ENCODE measurements at places on chromosomes 1 and 21.
A peak's percentile ranks its signal among the peaks of the same experiment; 100 is the strongest.

- DNase-seq: peak; percentile 12
Observed at GRCh38 chr1:202237052-202237451, 43.5 kb downstream of the LGR6 start.

DNA sequence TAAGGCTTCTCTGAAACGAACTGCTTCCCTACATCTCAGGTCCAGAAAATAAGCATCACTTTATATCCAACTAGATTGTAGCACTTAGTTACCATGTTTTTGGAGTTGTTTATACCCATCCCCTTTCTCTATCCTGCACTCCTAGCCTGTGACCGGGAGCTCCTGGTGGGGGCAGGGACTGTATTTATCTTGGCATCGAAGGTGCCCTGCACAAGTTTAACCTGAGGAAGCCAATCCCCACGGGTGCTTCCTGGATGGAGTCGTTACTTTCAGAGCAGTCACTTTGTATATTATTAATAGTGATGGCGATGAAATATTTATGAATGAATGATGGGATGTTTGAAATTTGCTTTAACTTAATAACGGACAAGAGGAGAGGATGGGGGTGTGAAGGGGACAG is 73.9 kb downstream of the KLHDC7A start:
- DNase-seq: no peak

GRCh38 chr21:44706026-44706705 is 5.2 kb downstream of the TSPEAR start:
- no peak for DNase-seq

- DNase-seq: no peak
Observed at GRCh38 chr1:160007577-160008200, 24.1 kb downstream of the PIGM start.

DNA sequence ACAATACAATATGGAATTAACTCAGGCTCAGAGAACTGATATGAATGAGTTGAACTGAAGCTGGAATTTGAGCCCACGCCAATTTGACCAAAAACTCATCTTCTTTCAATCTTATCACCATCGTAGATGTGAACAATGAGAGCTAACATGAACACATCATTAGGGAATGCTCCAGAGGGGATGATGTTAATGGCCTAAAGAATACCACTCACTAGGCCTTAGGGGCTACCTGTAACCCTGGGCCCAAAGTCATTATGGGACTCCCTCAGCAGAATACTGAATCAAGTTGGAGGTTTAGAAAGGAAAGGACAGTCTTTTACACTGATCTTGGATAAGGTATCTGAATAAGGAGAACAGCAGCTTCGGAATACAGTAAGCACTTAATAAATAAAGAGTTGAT is 73.6 kb downstream of the C1orf94 start:
- no peak for DNase-seq

DNA sequence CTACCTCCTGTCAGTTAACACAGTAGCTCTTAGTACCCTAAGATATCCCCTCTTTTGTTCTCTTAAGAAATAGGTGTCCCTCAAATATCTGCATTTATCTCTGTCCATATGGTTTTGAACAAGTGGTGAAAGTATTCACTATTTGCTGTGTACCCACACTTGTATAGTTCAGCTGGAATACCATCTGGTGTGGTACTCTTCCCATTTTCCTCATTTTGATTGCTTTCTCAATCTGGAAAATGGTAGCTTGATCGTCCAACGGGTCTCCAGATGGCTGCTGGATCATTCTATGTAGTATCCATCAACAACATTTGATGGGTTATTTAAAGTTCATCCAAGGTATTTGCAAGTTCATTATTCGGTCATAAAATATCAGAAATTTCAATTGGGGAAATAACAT is 100.3 kb upstream of the DPYD start:
- no peak for DNase-seq

DNA sequence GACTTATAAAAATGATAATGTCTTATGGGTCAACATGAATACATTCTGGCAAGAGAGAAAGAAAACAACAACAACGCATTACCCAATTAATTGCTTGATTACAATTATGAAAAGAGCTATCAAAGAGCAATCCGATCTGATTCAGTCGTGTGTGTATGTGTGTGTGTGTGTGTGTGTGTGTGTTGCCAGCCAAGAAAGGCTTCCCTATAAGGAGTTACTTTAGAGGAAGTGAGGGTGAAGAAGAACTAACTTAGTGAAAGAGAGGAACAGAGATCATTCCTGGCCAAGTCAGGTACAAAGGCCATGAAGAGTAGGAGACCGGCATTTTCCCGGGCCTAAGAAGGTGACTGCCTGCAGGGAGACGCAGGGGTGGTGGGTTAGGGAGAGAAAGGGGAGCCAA is 9.4 kb downstream of the TMEM35B start:
- DNase-seq: no peak

GRCh38 chr1:12040457-12041051 is 21.3 kb downstream of the MIIP start:
- DNase-seq: peak; percentile 68

- no peak for DNase-seq
Observed at GRCh38 chr1:164635059-164635802, 76.2 kb downstream of the PBX1 start.

DNA sequence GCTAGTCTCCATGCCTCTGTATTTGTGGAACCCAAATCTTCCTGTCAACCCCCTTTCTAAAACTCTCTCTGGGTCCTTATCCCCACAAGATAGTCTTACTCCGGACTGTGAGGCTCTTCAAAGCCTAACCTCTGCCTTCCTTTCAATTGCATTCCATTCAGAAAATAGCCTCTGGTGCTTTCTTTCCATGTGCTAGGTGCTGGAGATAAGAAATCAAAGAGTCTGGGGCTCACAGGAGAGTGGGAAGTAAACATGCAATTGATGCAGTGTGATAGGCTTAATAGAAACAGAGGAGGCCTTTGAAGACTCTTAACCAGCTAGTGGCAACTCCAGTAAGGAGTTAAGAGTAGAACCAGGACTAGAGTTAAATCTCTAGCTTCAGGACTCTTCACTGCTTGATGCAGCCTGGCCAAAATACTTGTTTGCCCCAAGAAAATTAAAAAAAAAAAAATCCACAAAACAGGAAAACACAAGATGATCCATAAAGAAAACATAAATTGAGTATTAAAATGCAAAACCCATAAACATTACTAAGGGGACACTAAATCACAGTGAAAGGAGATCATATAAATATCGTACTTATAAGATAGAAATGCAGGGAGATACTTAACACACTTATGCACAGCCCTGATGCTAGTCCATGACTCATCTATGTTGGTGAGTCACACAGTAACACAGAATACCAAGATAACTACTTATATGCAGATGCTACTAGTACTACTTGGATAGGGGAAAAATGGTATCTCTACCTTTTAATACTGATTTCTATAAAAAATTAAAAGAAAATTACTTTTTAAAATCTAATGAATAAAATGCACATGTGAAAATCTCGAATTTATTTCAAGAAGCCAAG is 341.5 kb downstream of the KCNH1 start:
- DNase-seq: no peak

- no peak for DNase-seq
Observed at GRCh38 chr1:41239988-41240610, 2.0 kb downstream of the SCMH1 start.

DNA sequence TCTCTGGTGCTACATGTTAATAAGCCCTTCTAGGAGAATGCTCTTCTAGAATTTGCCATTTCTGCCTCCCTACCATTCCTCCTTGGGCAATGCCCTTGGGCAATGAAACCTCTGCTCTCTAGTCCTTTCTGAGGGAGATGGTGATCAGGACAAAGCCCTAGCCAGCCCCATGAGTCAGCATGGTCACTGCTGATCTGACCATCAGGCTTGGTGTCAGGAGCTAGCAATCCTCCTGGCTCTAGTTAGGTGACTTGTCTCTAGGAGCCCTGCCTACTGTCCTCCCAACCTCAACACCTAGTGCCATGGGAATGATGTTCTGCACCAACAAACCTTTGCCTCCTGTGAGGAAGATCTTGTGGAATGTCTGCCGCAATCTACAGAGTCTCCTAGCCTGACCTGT is 89.8 kb downstream of the NMNAT2 start:
- DNase-seq: no peak

DNA sequence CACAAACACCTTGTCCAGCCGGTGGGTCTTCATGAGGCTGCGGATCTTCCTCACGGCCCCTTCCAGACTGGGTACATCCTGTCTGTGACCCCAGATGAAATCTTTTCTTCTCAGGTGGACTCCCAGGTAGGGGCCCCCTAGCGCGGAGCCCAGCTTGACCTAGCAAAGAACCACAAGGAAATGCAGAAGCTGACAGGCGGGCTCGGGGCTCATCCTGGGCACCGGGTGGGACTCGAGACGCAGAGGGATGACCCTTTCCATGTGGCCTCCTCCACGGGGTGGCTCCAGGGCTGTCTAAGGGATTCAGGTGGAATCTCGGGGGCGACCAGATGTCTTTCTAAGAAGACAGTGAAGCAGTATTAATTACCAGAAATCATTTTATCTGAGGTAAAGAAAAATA is 17.8 kb downstream of the POFUT2 start:
- DNase-seq: no peak

GRCh38 chr1:230359992-230360668 is 66.0 kb downstream of the PGBD5 start:
- no peak for DNase-seq

DNA sequence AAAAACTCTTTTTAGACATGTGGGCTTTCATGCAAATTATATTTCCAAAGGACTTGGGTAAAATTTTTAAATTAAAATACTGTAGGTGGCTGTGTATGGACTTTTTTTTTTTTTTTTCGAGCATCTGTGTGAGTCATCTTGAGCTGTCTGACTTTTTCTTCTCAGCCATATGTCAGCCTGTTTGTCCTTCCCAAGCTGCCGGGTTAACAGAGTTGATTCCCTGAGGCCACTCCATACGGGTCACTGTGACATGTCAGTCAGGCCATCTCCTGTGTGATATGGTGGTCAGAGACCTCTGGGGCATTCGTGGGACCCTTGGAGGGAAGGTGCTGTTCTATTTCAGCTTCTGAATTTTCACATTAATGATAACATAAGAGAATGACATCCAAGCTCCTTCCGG is 148.3 kb downstream of the KCNJ6 start:
- DNase-seq: no peak

- no peak for DNase-seq
Observed at GRCh38 chr1:167879508-167879907, 34.4 kb downstream of the ADCY10 start.

DNA sequence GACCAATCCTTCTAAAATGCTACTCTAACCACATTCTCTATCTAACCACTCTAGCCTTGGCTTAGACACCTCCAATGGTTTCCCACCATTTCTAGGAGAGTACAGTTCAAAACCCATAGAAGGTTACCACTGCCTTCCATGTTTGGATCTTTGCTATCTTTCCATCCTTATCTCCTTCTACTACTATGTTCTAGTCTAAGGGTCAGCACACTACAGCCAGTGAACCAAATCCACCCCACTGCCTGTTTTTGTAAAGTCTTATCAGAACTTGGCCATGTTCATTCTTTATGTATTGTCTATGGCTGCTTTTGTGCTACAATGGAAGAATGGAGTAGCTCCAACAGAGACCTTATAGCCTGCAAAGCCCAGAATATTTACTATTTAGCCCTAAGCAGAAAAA is 6.2 kb downstream of the MTF1 start:
- no peak for DNase-seq

- no peak for DNase-seq
Observed at GRCh38 chr1:101299141-101299540, 62.3 kb downstream of the S1PR1 start.

DNA sequence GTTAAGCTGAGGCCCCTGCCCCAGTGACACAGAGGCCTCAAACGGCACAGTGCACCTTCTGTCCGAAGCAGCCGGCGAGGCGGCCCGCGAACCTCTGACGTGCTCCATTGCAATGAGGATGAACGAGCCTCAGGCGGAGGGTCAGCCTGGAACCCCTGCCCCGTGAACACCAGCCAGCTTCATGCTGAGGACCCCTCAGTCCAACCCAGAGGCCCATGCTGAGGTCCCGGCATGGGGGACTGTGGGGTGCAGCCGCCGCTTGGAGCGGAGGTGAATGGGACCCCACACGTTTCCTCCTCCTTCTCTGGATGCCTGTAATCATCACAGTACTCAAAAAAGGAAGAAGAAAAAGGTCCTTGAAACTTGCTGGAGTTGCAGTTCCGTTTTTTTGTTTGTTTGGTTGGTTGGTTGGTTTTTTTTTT is 62.1 kb downstream of the PRKCZ start:
- peak; percentile 45 for DNase-seq

- DNase-seq: no peak
Observed at GRCh38 chr1:41409825-41410224, 48.6 kb downstream of the FOXO6 start.

GRCh38 chr1:1371746-1372711 is 3.0 kb downstream of the AURKAIP1 start:
- peak; percentile 65 for DNase-seq

DNA sequence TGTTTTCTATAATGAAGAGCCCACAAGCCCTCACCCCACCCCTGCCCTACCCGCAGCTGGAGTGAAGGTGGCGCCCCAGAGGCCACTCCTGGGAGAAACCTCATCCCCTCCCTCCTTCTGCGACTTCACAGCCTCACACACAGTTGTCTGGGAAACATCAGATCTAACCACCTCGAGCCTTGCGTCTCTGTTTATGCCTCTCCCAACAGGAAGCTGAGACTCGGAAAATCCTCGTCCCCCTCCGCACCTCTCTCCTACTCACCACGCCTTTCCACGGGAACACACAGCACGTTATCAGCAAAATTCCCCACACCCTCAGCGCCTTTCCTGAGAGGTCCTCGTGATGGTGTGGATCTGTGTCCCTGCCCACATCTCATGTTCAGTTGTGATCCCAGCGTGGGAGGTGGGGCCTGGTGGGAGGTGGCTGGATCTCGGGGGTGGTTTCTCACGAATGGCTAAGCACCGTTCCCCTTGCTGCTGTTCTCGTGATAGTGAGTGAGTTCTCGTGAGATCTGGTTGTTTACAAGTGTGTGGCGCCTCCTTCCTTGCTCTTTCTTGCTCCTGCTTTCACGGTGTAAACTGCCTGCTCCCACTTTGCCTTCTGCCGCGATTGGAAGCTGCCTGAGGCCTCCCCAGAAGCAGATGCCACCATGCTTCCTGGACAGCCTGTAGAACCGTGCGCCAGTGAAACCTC is 190.6 kb downstream of the KIF26B start:
- DNase-seq: no peak

- DNase-seq: no peak
Observed at GRCh38 chr1:11340233-11340632, 67.2 kb downstream of the UBIAD1 start.

DNA sequence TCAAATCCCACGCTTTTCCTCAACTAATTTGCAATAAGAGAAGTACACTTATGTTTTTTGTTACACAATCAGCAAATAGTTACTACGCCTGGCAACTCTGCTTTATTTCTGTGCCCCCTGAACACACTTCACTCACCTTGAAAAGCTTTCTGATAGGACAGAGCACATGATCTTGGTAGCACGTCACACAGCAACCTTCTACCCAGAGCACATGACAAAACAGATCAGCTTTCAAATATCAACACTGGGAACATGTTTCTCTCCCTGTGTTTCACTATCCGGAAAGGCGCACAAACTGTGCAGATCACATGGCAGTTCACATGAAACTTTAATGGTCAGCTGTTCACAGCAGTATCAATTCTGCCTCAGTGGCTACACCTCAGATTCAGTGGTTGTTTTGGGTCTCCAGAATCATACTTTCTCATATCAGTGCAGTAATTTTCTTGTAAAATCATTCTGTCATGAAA is 2.2 kb downstream of the SLC19A2 start:
- DNase-seq: no peak

- no peak for DNase-seq
Observed at GRCh38 chr1:32991386-32991785, 26.8 kb upstream of the RNF19B start.

All from stimulated activated naive B cell treated with anti-CD40 and anti-IgM and Interleukin-4, amounts not matched to agents 10 μg/mL and 1 μg/mL and 100 μg/mL, for 72 hours (primary cell).